ENCODE measurements at places on chromosomes 5 and 9. TPM values are rescaled to one million over a fixed set of nuclear protein-coding genes. Genes with fewer than 3 reads are reported as not detected.

FOXD4L6 gene
- not detected for polyA plus RNA-seq

UGCG gene
- 260 TPM for polyA plus RNA-seq

- no peaks in the 10 kb centered on the region for H3K36me3 ChIP-seq
- H3K27ac ChIP-seq: no peak overlapping the region
- H3K4me1 ChIP-seq: peaks cover 5% of the 10 kb centered on the region
Measured at GRCh38 chr9:115411516-115411915, 293.6 kb upstream of the TNC start.

DNA sequence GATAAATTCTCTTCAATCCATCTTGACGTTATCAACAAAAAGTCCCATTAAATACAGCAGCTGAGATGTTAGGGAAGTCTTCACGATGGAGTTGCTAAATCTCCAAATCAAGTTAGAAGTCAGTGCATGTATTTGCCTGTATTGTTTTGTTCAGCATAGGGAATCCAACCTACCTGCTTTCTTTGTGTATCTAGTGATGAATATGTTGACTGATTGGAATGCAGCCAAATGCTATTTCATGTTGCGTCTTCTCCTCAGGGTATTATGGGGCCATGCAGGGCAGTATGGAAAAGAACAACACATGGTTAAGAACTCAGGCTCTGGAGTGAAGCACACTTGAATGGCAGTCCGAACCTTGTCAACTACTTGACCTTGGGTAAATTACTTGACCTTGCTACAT lies 529.5 kb upstream of the ZNF462 start:
- H3K27ac ChIP-seq: no peak overlapping the region
- H3K4me1 ChIP-seq: no peaks in the 10 kb centered on the region
- H3K4me3 ChIP-seq: no peak overlapping the region
- H3K36me3 ChIP-seq: no peaks in the 10 kb centered on the region

CNTNAP3B gene
- 0.14 TPM for polyA plus RNA-seq

TMEM215 gene
- polyA plus RNA-seq: not detected

DNA sequence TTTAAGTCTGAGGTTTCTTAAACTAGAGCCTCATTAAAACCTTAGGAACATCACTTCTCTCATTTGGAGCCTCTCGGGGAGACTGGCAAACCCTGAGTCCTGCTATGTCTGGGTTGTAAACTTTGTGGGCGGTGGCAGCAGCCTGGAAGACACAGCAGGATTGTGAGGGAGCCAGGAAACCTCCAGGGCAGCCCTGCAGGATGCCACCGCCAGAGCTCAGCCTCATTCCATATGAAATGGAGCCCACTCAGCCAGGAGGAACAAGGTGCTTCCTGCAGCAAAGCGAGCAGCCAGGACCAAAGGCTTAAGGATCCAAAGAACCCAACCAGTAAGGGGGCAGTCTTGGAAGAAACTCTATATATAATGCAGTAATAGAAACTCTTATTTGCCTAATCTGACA lies 37.9 kb upstream of the IDNK start:
- H3K27me3 ChIP-seq: no peaks in the 10 kb centered on the region
- no peaks in the 10 kb centered on the region for H3K4me1 ChIP-seq
- H3K36me3 ChIP-seq: no peaks in the 10 kb centered on the region
- H3K27ac ChIP-seq: no peak overlapping the region
- H3K4me3 ChIP-seq: no peak overlapping the region

DNA sequence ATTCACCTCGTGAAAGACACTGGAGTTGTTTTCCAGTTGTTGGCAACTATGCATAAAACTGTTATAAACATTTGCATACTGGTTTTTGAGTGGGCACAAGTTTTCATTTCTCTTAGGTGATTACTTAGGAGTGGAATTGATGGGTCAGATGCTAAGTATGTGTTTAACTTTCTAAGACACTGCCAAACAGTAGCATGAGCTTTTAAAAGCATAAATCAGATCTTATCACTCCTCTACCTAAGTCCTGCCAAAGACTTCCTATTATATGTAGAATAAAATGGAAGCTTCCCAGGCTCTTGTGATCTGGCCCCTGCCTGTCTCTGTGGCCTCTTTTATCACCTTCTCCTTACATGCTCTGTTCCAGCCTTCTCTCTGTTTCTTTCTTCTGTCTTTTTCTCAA lies 72.6 kb downstream of the SH3RF2 start:
- no peaks in the 10 kb centered on the region for H3K36me3 ChIP-seq
- H3K27me3 ChIP-seq: no peaks in the 10 kb centered on the region
- no peak overlapping the region for H3K27ac ChIP-seq
- peak; percentile 76 for DNase-seq
- no peak overlapping the region for H3K4me3 ChIP-seq

GRCh38 chr9:33166231-33167083 lies 679 bp downstream of the B4GALT1 start:
- H3K4me3 ChIP-seq: peak overlapping the region; percentile 82
- H3K27ac ChIP-seq: peak overlapping the region; percentile 91
- H3K4me1 ChIP-seq: peaks cover 24% of the 10 kb centered on the region
- no peaks in the 10 kb centered on the region for H3K27me3 ChIP-seq
- H3K36me3 ChIP-seq: no peaks in the 10 kb centered on the region
- no peak for DNase-seq

- no peak overlapping the region for H3K4me3 ChIP-seq
- no peak overlapping the region for H3K27ac ChIP-seq
- H3K27me3 ChIP-seq: no peaks in the 10 kb centered on the region
Measured at GRCh38 chr9:2700909-2701550, 16.3 kb upstream of the KCNV2 start.

WNT8A gene
- polyA plus RNA-seq: not detected

APBA1 gene
- polyA plus RNA-seq: 5.0 TPM

DNA sequence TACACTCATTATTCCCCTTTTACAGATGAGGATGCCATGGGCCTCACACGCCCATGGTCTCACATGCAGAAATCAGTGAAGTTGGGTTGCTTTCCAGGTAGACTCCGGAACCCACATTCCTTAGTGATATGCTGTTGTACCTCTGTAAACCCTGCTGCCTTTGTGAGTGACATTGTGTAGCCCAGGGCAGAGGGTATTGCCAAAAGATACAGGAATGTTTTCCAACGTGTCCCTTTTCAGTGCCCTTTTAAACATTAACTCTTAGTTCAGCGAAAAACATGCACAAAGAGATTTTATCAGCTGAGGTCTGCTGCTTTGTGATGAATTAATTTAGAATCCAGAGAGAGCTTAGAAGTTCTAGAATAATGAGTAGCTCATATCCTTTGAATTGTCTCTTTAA lies 38.3 kb upstream of the TRMT10B start:
- no peak overlapping the region for H3K27ac ChIP-seq
- H3K27me3 ChIP-seq: peaks cover 3% of the 10 kb centered on the region
- H3K36me3 ChIP-seq: no peaks in the 10 kb centered on the region
- no peak for DNase-seq
- no peak overlapping the region for H3K4me3 ChIP-seq

- no peaks in the 10 kb centered on the region for H3K4me1 ChIP-seq
- H3K36me3 ChIP-seq: peaks cover 3% of the 10 kb centered on the region
- no peaks in the 10 kb centered on the region for H3K27me3 ChIP-seq
- DNase-seq: no peak
- no peak overlapping the region for H3K4me3 ChIP-seq
Measured at GRCh38 chr5:159273923-159274322, 10.8 kb downstream of the UBLCP1 start.

DNA sequence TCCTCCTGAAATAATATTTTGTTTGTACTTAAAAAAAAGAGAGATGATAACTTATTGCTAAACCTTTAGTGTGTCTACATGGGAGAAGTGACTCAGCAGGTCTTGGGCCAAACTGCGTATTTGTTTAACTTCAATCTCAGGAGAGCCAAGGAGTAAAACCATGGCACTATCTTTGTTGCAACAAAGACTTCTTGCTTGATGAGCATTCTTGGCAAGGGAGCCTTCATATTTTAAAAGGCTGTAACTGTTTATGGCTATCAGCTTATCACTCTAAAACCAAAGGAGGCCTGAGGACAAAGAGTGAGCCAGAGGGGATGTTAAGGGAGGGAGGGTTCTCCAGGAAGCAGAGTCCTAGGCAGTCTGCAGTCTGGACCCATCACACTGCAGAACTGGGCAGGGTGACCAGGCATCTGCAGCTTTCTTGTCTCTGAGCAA lies 216.2 kb upstream of the S1PR3 start:
- no peak overlapping the region for H3K4me3 ChIP-seq
- H3K27me3 ChIP-seq: no peaks in the 10 kb centered on the region
- peak; percentile 91 for DNase-seq

DOLK gene
- 37.5 TPM for polyA plus RNA-seq

ENTREP1 gene
- polyA plus RNA-seq: 0.03 TPM

NOXA1 gene
- polyA plus RNA-seq: not detected

DNA sequence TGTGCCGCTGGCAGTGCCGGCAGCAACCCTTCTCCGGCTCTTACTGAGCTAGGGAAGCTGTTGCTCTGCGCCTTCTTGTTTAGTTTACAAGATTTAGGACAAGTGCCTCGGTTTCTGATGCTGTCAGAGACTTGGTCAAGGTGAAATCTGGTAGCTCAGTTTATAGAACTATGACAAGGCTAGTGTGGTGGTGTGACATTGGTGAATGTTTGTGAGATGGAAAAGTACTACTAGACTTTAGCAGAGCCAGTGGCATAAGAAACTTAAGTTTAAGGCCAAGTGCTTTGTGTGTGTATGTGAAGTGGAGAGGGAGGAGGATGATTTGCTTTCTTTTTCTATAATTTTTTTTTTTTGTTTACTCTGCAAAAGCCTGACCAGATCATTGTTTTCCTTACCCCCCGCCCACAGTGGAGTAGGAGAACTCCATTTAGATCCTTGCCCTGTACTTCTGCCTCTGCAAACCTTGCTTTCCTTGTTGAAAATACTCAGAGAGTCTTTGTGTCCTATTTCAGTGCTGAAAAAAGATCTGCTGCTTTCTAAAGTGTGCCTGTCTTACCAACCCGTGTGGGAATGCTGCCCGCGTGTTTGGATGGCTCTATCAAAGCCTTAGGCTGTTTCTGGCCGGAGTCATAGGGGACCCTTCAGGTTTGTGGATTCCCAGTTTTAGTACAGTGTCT lies 75.9 kb downstream of the TRIO start:
- no peaks in the 10 kb centered on the region for H3K36me3 ChIP-seq
- H3K27me3 ChIP-seq: no peaks in the 10 kb centered on the region
- H3K4me1 ChIP-seq: peaks cover 19% of the 10 kb centered on the region
- DNase-seq: peak; percentile 34
- H3K27ac ChIP-seq: no peak overlapping the region
- H3K4me3 ChIP-seq: no peak overlapping the region

DNA sequence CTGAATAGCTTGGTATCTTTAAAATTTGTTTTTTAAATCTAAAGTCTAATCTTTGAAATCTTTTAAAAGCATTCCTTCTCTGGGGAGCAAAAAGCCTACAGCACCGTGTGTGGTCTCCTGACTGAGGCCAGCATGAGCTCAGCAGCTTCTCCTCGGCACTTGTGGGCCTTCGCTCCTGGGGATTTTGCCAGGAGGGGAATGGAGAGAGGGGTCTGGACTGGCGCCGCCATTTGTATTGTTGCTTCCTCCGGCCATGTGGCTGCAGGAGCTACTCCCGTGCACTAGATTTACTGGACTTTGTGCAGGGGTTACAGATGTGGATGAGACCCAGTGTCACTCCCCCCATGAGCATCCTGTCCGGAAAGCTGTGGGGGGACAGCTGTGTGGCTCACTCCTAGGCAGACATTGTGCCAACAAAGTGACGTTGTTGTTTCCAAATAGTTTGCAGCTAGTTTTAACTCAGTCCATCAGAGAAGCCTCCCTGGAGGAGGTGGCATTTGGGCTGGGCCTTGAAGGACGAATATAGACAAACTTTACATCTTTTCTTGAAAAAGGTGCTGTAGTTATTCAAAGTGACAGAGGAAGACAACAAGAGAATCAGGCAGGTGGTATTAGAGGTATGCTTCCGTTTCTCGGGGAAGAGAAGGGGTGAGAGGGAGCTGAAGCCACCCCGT lies 6.6 kb downstream of the OLFM1 start:
- H3K4me3 ChIP-seq: no peak overlapping the region
- DNase-seq: no peak
- H3K36me3 ChIP-seq: no peaks in the 10 kb centered on the region
- no peak overlapping the region for H3K27ac ChIP-seq
- H3K4me1 ChIP-seq: no peaks in the 10 kb centered on the region
- peaks cover 5% of the 10 kb centered on the region for H3K27me3 ChIP-seq

NUTM2F gene
- polyA plus RNA-seq: not detected

- no peak overlapping the region for H3K4me3 ChIP-seq
- H3K27ac ChIP-seq: no peak overlapping the region
- peaks cover 3% of the 10 kb centered on the region for H3K36me3 ChIP-seq
- H3K27me3 ChIP-seq: no peaks in the 10 kb centered on the region
- H3K4me1 ChIP-seq: no peaks in the 10 kb centered on the region
Measured at GRCh38 chr5:43619380-43619779, 16.4 kb downstream of the NNT start.

DNA sequence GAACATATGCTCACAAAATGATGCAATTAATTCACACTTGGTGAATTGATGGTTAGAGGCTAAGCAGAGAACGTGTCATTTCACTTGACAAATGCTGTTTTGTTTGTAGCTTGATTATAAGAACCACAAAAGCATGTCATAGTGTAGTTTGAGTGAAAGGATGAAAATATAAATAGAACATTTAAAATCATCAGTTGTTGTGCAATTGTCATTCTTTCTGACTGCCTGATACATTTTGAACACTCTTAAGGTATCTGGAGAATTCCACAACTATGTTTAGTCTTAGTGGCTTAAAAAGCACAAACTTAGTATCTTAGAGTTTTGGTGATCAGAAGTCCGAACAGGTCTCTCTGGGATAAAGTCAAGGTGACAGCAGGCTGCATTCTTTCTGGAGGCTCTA lies 129.4 kb downstream of the BASP1 start:
- no peak overlapping the region for H3K4me3 ChIP-seq
- no peak overlapping the region for H3K27ac ChIP-seq
- DNase-seq: no peak
- H3K36me3 ChIP-seq: no peaks in the 10 kb centered on the region

CDH6 gene
- 45.4 TPM for polyA plus RNA-seq

DNA sequence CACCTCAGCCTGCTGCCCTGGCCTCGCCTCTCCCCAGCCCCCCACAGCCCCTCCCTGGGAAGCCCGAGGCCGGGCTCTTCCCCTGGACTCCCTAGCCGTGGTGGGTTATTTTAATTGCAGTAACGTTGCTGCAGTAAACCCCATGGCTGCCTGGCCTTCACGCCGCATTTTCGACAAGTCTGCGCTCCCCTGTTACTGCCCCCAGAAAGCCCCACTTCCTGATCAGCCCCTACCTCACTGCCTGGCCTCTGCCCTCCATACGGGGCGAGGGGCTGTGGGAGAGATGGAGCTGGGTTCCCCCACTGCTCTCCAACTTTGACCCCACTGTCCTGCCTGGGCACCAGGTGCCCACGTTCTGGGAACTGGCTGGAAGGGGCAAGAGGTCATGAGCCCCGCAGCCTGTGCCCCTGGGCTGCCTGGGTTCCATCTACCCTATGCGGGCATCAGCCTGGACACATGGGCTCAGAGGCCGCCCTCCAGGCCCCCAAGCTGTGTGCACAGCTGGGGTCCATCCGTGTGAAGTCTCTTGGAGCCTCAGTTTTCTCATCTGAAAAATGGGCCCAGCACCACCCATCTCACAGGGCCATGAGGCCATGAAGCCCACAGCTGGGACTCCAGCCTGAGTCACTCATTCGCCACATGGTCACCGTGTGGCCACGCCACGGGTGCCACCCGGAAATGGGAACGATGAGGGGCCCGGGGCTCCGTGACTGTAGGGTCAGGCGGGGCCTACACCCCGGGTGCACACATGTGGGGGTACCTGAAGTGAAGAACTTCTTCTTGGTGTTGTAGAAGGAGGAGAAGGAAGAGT lies 11.5 kb downstream of the EGFL7 start:
- peaks cover 5% of the 10 kb centered on the region for H3K36me3 ChIP-seq
- H3K27ac ChIP-seq: no peak overlapping the region
- H3K4me1 ChIP-seq: no peaks in the 10 kb centered on the region
- H3K4me3 ChIP-seq: no peak overlapping the region

SLC2A6 gene
- 6.7 TPM for polyA plus RNA-seq

MARVELD2 gene
- 2.9 TPM for polyA plus RNA-seq

SOHLH1 gene
- not detected for polyA plus RNA-seq

GRCh38 chr9:89984214-89984613 lies 379.4 kb downstream of the GADD45G start:
- H3K4me1 ChIP-seq: peaks cover 3% of the 10 kb centered on the region
- H3K36me3 ChIP-seq: no peaks in the 10 kb centered on the region
- DNase-seq: peak; percentile 55
- no peak overlapping the region for H3K27ac ChIP-seq
- no peak overlapping the region for H3K4me3 ChIP-seq

Data from fibroblast of lung (primary cell).